GDM1 (cell line): ENCODE measurements at places on chromosomes 13 and 19.

DNA sequence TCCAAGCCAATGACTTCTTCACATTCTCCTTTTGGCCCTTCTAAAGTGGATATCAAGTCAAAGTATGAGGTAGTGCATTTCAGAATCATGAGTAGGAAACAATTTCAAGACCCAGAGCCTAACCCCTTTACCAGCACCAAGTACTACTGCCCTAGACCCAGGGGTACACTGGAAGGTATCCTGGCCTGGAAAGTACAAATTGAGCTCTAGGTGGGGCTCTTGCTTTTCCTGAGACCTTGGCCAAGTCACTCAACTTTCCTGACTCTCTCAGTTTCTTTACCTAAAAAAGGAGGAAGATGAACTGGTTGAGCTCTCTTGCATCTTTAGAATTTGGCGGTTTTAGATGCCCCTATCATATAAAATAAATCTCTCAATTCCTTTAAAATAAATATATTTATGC is 204.7 kb downstream of the FGF14 start:
- DNase-seq, result no peak

- DNase-seq, result no peak
These were observed 1.1 kb upstream of the C19orf85 start for GRCh38 chr19:55465460-55466240.

DNA sequence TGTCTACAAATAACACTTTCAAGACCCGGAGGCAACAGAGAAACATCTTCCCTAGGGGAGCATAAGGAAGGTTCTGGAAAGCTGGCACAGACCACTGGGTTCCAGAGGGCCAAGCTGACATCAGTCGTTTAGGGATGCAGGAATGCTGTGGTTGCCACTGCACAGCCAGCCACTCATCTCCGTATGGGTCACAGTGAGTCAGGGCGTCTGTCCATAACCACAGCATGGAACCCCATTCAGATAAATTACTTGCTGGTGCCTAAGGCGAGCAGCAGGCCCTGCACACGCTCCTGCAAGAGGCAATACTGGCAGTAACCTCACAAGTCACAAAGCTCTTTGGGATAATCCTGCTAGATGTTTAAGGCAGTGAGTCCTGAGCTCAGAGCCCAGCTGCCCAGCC is 140.9 kb upstream of the UBL3 start:
- DNase-seq, result no peak

GRCh38 chr19:9865732-9866501 is 30.8 kb downstream of the PIN1 start:
- DNase-seq, result no peak

GRCh38 chr13:114152285-114152645 is 19.8 kb upstream of the RASA3 start:
- no peak for DNase-seq

DNA sequence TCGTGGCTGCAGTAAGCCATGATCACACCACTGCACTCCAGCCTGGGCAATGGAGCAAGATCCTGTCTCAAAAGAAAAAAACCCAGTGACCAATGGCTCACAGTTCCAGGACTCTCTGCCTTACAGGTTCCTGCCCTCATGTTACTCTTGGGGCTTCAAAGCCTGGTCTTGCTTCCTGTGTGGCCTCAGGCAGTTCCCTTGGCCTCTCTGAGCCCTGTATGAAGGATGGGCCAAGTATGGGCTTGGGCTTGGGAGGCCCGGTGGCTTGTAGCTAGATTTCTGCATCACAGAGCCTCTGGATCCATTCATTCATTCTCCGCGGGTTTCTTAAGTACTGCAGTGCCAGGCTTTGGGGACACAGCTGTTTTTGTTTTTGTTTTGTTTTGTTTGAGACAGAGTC is 780 bp upstream of the TSPAN16 start:
- DNase-seq, result no peak
